ENCODE measurements at places on chromosomes 3 and 15.

GRCh38 chr15:90481023-90481422 lies 48.7 kb upstream of the CRTC3 start:
- DNase-seq, result no peak

GRCh38 chr3:70242297-70242882 lies 70.0 kb downstream of the MDFIC2 start:
- DNase-seq, result no peak

GRCh38 chr15:69474846-69475455 lies 22.3 kb downstream of the RPLP1 start:
- no peak for DNase-seq

DNA sequence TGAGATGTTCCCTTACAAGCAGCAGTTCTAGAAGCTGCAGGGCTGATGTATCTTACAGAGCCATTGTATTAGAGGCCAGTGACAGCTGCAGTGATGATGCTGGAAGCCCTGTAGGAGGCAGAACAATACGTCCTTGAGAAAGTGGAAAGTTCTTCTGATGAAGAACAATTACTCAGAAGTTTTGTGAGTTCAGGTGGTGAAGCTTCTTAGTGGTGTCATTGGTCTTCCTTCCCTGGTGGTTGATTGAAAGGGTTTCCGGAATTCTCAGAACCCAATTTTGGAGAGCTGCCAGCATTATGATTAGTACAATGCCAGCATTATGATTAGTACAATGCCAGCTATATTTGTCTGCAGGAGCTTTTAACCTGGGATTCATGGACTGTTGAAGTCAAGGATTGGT lies 356.4 kb downstream of the MFSD1 start:
- no peak for DNase-seq

DNA sequence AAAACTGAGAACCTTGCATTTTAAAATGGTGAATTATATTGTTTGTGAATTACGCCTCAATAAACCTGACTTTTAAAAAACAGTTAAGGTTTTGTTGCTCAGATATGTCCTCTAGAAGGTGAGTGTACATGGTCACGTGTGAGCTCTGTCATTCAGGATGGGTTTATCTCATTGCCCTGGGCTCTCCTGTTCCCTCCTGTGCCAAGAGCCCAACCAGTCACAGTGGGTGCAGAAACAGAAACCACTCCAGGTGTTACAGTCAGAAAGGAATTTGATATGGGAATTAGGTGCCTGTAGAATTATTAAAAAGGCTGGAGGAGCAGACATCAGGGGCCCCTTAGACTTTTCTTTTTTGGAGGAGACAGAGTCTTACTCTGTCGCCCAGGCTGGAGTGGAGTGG lies 196.4 kb downstream of the STT3B start:
- DNase-seq, result no peak

- DNase-seq, result peak; percentile 79
Measured at GRCh38 chr3:129305592-129306091, 27.0 kb downstream of the HMCES start.

DNA sequence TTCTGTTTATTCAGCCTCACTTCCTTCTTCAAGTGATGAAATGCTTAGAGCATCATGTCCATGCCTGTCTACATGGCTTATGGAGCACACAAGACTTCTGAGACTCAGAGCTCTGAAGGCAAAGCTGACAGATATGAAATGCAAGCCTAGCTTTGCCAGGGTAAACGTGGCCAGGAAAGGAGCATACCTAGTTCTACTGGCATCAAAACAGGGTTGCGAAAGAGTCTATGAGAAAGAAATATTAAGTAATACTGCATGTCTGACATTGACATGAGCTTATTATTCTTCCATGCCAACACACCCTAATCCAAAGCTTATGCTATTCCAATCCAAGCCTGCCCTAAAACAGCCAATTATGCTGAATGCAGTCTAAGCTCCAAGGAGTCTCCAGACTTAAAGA lies 391.5 kb downstream of the ERC2 start:
- no peak for DNase-seq

DNA sequence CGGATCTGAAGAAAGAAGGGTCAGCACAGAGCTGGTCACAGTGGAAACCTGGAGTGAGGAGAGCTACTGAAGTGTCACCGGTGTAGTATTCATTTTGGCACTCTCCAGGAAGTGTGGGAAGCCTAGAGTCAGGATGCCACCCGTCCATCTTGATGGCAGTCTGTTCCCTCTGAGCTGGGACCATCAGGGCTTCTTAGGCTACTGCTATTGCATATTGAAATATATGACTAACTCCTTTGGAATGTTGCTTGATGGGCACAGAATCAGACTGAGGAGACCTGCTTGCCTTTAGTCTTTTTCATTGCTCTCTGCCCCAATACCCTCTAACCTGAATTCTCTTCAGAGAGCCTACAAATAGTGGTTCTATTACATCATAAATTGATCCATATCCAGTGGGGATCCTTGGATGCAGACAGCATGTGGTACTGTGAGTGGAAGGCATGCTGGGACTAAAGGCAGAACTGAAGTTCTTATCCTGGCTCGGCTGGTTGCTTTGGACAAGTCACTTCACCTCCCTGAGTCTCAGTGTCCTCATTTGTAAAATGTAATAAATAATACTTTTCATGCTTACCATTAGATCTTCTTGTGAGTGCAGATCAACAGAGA lies 143.5 kb downstream of the PDE8A start:
- DNase-seq, result no peak

DNA sequence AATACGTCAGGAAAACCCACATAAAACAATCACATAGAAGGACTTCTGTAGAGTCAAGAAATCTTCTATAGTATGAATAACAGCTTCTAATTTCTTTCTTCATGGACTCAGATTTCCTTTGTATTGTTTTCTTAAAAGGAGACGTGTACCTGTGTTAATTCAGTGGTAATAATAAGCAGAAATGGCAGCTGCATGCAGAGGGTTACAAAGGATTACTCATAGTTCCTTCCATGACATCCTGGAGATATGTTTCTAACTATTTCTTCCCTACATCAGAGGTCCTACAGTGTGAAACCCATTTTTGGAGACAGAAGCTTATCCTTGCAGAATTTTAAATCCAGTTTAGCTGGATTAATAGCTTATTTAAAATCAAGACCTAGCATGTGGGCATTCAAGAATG lies 36.1 kb downstream of the FBXL22 start:
- no peak for DNase-seq

Measured in Ammon's horn (tissue), 1 donor.